ENCODE measurements at places on chromosomes 12 and 14.

DNA sequence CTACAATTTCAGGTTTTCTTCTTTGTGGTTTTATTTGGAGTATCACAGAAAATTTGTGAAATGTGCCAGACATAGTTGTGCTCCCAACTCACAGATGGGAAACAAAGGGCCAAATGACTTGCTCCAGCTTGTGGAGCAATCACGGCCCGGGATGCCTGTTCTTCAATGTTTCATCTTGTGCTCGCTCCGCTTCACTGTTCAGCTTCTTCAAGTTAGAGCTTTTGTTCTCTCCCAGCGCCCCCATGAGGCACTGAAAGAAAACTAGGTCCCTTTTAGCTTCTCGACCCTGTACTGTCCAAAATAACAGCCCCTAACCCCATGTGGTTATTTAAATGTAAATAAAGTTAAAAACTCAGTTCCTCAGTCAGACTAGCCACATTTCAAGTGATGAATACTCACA, 187.9 kb upstream of the STXBP6 start:
- no peak for DNase-seq

- peak; percentile 44 for DNase-seq
Observed at GRCh38 chr12:45991284-45992249, 1.2 kb upstream of the SCAF11 start.

DNA sequence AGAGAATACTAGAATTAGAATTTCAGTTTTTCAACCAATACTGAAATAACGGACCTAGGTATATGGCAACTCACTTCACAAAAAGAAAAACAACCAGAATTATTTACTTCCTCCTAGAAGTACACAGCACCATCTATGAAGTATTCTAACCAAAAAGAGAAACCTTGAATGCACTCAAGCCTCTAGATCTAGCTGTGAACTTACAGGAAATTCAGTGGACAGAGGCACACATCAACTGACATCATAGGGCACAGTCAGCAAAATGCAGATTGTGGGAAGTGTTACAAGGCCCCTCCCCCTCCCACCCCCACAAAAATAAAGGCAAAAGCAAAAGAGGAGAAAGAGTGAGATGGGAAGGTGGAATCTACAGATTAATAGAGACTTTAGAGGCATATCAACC, 102.4 kb downstream of the TMTC1 start:
- DNase-seq = no peak

DNA sequence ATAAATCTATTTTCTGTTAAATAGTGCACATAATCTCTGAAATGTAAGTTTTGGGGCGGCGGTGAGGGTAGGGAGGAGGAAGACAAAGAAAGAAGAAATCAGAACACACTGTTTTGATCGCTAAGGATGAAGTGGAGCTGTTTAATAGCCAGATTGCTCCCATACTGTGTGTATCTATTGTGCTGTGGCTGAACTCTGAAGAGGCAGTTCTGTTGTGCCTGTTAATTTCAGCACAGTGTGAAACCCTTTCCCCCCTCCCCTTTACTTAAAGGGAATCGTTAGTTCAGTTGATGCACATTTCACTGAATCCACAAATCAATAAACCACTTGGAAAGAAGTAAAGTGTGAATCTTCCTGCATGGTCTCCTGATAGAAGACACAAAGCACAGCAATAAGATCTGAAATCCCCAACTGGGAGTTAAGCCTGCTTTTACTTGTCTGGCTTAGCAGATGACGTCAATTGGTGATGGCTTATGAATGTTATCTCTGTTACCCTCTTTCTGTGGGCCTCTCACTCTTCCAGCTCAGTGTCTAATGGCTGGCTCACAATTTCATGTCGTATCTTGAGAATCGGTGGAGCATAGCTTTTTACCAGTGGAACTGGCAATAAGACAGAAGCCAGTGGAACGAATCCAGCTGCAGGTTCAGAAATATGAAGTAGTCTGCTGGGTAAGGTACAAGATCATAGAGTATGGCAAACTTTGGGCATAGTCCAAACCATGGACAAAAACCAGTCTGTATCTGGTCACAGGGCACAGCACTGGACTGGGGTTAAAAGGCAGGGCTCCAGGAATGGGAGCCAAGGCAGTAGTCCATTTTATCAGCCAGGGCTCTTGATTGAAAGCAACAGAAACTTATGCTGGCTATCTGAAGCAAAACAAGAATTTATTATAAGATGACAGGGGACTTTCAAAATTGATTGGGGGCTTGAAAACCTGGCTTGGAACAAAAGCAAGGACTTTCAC, 413.5 kb upstream of the SEL1L start:
- DNase-seq = no peak

GRCh38 chr12:10069099-10069498, 29.7 kb downstream of the CLEC1A start:
- no peak for DNase-seq

All from SHP77 treated with DMSO at 0.1 percent for 48 hours (cell line).